ENCODE measurements at places on chromosomes 5 and 9.
A peak's percentile ranks its signal among the peaks of the same experiment; 100 is the strongest.

- DNase-seq: no peak
Observed at GRCh38 chr9:127537014-127537413, 75.1 kb upstream of the STXBP1 start.

GRCh38 chr9:111992523-111992922 lies 95.9 kb downstream of the UGCG start:
- peak; percentile 81 for DNase-seq

DNA sequence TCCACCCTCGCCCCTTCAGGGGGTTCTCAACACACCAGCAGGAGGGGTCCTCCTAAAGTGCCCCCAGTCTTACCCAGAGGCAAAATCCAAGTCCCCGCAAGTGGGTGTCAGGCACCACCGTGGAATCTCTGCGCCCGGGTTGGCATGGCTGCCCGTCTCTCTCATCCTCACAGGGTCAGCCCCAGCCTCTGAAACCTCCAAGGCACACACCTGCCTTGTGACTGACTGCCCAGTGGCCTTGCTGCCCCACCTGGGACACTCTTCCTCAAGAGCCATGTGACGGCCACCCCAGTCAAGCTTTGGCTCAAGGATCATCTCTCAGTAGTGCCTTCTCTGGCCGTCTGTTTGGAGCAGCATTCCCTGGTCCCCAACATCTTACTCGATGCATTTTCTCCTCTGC lies 4.9 kb downstream of the FBP2 start:
- DNase-seq: no peak

- DNase-seq: no peak
Observed at GRCh38 chr9:91348191-91348807, 13.4 kb downstream of the AUH start.

DNA sequence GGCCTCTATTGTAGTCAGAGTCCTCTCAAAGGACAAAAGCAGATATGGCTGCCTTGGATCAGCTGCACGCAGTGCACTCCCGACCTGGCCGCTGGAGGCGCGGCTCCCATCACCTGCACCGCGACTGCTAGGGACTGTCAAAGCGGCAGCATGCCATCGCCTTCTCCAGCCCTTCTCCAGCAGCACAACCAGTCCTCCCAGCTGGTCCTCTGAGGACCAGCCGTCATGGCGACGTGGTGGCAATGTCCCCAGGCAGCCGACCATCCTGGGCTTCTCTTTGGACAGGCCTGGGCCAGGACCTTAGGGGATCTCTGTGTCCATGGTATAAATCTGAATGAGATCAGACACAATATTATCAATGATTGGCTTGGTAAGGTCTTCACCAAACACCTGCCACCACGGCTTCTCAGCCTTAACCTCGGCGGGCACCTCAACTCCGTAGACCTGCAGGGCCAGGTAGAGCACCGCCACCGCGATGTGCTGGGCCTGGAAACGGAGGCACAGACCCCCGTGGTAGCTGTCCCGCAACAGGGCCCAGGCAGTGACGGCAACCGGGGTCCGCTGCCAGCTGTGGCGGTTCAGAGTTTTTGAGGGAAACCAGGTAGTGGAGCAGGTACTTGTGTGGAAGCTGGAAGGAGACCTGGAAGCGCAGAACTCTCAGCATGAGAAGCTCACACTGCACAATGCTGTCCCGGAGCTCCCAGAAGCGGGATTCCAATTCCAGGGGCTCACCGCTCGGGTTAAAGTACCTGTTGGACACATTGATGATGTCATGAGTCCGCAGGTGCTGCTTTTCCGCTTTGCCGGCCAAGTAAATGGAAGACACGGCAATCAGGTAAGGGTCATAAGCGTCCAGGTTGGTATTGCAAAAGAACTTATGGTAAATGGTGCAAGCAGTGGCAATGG lies 8.5 kb downstream of the DUSP1 start:
- DNase-seq: no peak

- peak; percentile 78 for DNase-seq
Observed at GRCh38 chr9:129483415-129484351, 137.2 kb downstream of the C9orf50 start.

DNA sequence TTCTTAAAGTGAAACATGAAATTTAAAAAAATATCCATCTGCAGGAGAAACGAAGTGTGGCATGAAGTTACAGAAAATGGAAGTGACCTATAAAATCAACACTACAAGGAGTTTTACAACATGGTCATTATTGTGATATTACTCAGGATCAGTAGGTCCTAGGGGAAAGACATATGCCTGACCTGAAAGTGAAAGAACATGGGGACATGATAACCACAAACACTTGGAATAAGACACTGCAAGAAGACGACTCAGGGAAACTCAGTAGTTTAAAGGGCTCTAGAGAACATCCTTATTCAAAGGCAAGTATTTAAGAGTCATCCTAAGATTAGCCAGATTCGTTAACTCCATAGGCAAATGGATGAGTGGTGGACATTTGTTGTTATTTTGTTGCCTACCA lies 19.9 kb upstream of the LPAR1 start:
- no peak for DNase-seq

DNA sequence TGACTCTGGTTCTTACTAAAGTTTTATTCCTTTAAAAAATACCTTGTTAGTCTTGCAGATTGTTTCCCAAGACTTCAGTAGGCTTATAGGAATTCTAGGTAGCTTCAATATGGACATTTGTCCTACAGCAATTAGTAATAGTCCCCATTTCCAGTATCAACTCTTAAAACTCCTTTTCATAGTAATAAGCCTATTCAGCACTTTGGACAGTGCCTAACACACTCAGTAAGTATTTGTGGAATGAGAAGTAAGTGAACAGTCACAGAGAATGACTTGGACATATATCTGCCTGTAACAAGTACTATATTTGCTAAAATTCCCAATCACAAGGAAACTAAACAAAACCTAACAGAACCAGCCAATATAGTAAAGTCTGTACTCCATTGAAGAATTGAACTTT lies 1291.8 kb upstream of the DMAC1 start:
- peak; percentile 1 for DNase-seq

- no peak for DNase-seq
Observed at GRCh38 chr9:93288891-93289883, 105.2 kb downstream of the WNK2 start.

DNA sequence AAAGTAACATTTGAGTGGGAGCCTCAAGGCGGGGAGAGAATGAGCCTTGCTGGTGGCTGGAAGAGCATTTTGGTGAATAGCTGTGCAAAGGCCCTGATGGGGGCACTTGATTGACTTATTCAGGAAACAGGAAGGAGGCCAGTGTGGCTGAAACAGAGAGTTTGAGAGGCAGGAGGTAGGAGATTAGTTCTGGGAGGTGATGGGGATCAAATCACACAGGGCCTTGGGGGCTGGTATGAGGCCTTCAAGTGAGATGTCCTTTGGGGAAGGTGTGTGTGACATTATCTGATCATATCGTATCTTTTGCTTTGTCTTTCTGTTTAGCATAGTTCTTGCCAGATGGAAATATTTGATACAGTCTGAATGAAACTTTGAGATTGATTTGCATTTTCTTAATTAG lies 172.3 kb downstream of the TENT4A start:
- no peak for DNase-seq

DNA sequence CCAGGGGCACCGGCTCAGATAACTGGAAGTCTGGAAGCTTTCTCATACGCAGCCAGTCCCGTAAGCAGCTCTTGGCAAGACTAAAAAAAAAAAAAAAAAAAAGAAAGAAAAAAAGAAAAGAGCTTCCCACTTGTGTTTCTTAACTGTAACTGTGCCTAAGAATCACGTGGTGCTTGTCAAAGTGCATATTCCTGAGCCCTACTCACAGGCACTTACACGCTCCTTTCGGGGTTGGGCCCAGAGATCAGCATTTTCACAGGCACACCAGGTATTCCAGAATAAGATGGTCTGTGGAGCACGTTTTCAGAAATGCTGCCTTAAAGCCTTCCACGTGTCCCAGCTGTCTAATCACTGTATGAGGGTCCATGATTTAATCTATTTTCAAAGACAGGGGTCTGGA lies 22.6 kb upstream of the SH3GL2 start:
- no peak for DNase-seq

- DNase-seq: no peak
Observed at GRCh38 chr5:107025712-107026497, 644.8 kb downstream of the EFNA5 start.

DNA sequence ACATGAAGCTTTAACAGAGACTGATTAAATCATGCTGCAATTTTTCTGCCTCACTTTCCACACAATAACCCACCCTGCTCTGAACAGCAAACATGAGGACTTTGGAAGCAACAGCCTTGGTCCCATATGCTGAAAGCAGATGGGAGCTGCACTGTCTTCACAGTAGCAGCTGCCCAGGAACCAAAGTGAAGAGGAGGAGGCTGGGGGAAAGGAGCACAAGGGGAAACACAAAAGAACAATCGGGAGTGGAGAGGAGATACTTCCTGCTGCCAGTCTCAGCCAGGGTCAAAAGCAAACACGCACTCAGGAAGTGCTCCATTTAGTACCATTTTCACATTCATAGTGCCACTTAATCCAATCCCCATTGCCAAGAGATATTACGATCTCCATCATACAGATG lies 183.3 kb upstream of the PUM3 start:
- DNase-seq: no peak

GRCh38 chr5:167802755-167803431 lies 488.6 kb upstream of the WWC1 start:
- DNase-seq: no peak

DNA sequence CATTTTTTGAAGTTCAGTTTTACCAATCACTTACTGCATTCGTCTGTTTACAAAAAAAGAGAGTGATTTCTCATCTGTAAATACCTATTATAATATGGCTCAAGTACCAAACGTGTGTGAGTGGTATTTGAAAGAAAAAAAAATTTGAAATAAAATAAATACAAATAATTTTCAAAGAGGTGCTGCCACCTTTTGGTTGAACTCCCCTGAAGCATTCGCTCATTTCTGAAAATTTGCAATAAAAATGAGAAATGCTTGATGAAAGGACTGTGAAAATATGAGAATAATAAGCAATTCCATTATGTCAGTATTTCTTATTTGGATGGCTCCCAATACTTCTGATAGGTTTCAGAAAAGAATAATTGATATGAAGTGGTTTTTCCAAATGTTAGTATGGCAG lies 409.9 kb downstream of the CTNND2 start:
- peak; percentile 4 for DNase-seq

DNA sequence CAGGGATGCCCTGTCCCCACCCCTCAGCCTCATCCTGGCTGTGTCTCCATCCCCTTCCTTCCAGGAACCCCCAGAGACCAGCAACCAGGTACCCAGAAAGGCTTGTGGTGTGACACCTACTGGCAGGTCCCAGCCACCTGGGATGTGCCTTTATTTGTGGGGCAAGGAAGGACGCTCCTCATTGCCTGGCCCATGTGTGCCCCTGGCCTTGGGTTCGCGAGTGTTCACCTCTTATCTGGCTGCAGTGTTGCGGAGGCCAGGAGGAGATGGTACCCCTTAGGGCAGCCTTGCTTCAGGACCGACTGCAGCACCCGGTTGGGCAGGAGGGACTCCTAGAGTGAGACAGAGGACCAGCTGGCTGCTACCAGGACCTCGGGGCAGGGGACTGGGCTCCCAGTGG lies 8.8 kb downstream of the C9orf50 start:
- no peak for DNase-seq

DNA sequence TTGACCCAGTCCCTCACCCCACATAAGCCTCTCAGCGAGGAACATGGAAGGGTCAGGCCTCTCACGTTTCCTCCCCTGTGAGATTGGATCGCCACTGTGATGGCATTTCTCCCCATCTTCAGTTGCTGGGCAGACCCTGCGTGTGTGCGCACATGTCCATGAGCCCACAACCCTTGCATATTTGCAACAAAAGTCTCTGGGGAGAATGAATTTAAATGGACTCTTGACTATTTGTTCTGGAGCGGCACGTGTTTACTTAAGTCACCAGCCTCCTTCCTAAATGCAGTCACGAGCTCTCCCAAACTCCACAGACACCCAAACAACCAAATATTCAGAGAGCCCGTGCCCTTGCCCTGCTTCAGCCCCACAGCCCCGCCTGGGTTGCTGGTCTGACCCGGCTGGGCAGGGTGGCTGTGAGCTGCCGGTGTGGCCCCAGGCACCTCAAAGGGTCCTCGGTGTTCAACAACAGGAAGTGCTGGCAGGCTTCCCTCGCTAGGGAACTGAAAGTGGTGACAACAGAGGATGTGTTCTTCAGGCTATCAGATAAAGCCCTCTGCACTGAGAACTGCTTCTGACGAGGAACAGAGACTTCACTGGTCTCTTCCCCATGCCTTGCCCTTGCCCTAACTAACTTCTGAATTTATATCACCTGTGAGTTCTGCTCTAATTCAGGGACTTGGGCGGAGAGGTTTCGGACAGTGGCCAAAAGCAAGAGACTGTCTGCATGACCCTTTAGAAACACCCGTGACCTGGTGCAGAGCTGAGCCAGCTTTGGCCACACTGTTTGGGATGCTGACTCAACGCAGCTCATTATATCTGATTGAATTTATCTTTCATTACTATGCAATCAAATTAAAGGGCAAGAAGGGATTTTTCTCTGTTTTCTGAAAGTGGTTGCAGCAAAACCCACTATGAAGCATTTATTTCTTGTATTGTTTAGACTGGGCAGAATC lies 19.2 kb upstream of the CD180 start:
- DNase-seq: no peak

- no peak for DNase-seq
Observed at GRCh38 chr5:78473751-78474150, 113.3 kb downstream of the SCAMP1 start.

DNA sequence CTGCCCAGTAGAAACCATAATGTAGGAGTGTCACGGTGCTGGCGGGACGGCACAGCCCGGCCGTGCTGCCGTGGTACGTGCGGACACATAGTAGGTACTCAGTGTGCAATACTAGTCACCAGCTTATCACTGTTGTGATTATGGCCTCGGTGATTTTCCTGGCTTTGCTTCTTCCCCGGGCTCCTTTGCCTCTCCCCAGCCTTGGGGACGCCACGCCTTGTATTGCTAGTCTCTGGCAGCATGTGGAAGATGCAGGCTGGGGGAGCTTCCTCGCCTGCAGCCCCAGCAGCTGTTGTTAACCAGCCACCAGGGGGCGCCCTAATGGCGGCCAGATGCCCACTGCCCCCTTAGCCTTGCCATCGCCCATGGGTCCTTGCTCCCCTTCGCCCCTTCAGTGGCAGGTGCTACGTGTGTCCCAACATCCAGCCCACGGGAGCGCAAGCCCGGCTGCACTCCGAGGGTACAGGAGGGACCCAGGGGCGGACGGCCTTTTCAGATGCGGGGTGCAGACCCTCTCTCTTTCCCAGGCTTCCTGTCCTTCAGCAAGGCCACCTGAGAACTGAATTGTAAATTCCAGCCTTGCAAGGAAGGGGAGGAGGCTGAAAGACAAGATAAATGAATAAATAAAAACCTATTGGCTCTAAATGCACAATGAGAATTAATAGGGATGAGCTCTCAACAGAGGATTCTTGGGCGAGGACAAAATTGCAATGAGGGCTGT lies 8.0 kb downstream of the NTNG2 start:
- DNase-seq: peak; percentile 50

- no peak for DNase-seq
Observed at GRCh38 chr5:134000091-134000511, 4.7 kb downstream of the VDAC1 start.

DNA sequence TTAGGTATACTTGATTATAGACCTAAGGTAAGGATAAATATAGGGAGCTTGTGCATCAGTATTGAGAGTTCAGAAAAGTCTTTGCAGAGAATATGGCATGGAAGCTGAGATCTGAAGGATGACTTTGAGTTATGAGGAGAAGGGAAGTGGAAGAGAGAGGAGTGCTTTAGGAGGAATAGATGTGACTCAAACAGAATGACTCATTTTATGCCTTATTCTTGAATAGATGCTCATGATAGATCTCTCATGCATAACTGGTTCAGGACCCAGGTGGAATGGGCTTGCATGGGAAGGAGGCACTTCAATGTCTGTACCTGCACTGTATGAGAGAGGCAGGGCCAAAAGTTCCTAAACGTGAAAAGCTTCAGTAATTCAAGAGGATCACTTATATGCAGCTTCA lies 103.3 kb downstream of the CWC27 start:
- peak; percentile 2 for DNase-seq

Measured in ACHN (cell line).